H1 (cell line): ENCODE measurements at places on chromosomes 6 and 20.

DNA sequence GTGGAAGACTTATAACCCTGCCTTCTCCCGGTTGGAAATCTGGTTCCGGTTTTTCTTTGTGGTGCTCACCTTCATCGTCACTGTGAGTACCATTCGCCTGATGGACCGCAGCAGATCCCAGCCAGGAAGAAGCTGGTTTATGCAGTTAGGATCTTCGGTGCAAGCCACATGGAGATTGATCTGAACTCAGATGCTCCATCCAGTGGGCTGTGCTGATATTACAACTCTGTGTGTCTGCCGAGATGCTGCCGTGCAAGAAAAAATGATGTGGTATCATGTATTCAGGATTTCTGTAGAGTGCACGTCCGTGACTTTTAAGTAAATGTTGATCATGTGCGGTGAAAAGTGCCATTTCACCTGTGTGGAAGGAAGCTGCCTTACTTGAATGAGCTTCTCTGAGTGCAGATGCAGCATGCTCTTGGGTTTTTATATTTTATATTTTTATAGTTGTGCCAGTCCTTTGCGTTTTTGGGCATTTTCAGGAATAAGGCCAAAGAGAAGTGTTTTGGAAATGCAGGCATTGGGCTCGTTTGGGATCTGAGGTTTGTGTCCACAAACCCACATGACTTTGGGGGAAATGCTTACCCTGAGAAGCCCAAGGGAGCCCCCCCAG is 39.2 kb downstream of the DYNLT1 start:
- DNase-seq, result peak; percentile 86

DNA sequence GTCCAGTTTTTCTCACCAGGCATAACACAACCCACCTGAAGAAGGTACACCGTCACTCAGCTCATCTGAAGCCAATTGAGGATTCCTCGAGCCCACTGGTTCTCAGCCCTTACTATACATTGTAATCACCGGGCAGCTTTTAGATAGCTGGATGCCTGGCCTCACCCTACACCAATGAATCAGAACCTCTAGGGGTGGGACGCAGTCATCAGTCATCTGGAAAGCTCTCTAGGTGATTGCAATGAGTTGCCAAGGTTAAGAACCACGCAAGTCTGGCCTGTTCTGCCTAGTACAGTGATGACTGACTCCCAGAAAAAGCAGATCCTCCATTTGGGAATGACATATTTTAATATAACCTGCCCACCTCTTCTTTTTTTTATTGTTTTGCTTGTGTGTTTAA is 41.1 kb downstream of the MC3R start:
- no peak for DNase-seq

GRCh38 chr20:8154638-8155037 is 22.6 kb downstream of the PLCB1 start:
- DNase-seq, result no peak

GRCh38 chr6:1856381-1856780 is 246.7 kb downstream of the FOXC1 start:
- DNase-seq, result no peak

DNA sequence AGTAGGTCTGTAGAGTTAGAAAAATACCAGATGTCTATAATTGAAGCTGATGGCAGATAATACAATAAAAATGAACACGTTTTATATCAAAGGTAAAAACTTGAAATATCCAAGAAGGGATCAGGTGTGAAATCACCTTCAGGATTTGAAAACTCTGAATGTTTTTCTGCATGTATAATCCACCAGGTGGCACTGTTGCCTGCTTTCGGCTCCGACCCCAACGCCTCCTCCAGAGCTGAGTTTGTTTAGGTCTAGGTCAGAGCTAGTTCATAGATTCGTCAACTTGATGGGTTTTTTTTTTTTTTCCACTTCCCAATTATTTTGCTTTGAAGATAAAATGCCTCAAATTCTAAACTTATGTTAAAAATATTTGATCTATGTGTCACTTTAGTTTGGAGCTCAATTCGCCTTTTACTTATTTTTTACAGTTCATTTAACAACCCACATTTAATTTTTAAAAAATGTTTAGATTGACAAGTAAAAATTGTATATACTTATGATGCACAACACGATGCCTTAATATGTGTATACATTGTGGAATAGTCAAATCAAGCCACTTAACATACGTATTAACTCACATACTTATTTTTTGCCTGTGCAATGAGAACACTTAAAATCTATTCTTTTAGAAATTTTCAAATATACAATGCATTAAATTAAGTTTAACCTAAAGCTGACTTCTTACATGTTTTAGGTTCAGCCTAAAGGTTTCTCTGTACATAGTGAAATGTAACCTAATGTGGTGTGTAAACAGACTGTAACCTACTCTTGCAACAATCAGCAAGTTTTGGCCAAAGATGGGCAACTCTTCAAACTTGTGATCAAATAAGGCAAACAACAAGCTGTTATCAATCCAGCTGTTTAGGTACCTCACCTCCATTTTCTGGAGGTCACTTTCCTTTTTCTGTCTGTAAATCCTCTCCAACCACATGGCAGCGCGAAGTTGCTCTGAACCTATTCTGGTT is 39.4 kb upstream of the ENPP4 start:
- DNase-seq, result peak; percentile 53

DNA sequence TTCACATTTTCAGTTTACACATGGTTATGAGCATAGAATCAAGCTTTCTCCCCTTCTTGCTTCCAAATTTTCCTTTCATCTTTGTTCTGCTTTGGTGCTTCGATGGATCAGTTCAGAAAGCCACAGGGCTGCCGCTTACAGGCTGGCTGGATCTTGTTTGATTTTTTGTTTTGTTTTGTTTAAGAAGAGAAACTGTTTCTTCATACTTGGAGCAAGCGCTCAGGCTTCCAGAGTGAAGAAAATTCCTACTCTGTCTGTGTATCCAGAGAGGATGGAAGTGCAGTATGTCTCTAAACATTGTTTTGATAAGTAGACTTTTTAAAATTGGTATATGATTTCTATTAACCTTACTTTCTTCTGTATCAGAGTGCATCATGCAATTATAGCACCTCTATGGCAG is 66.9 kb downstream of the ARID1B start:
- no peak for DNase-seq

- DNase-seq, result peak; percentile 93
Observed at GRCh38 chr20:62500237-62500864, 24.6 kb upstream of the GATA5 start.

- DNase-seq, result no peak
Observed at GRCh38 chr6:4225161-4225872, 89.9 kb upstream of the ECI2 start.

- DNase-seq, result peak; percentile 44
Observed at GRCh38 chr6:51855310-51856082, 231.9 kb downstream of the PKHD1 start.

GRCh38 chr6:139608466-139609261 is 234.2 kb upstream of the CITED2 start:
- DNase-seq, result no peak

GRCh38 chr6:138107752-138108592 is 753 bp upstream of the PERP start:
- no peak for DNase-seq

DNA sequence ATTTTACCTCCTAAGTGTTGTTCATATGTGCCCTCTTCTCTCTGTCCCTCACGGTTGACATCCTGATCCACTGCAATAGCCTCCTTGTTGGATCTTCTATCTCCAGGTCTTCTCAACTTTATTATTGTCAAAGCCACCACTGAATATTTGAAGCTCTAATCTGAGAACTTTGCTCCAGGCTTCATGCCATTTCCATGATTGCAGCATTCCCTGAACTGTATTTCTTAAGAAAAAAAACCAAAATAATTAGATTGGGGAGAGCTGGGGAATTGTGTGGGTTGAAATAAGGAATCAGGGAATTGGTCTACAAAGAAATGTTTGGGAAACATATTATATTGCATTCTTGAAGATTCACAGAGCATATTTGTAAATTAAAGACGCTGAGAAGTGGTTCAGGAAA is 2.5 kb upstream of the STX7 start:
- DNase-seq, result no peak

- peak; percentile 33 for DNase-seq
Observed at GRCh38 chr6:122610690-122611455, 668 bp downstream of the PKIB start.

DNA sequence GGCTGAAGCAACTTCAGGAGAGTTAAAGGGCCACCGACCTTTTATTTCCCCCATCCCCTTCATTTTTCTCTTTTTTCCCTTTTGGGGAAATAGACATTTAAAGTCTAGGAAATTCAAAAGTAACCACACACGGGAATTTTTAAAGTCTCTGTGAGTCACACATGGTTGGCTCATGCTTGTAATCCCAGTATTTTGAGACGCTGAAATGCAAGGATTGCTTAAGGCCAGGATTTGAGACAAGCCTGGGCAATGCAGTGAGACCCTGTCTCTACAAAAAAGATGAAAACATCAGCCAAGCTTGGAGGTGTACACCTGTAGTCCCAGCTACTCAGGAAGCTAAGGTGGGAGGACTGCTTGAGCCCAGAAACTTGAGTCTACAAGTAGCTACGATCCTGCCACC is 34.2 kb downstream of the KATNA1 start:
- DNase-seq, result no peak

GRCh38 chr6:25275436-25275835 is 3.7 kb upstream of the CARMIL1 start:
- no peak for DNase-seq

GRCh38 chr6:109039795-109040194 is 54.9 kb downstream of the SESN1 start:
- no peak for DNase-seq

DNA sequence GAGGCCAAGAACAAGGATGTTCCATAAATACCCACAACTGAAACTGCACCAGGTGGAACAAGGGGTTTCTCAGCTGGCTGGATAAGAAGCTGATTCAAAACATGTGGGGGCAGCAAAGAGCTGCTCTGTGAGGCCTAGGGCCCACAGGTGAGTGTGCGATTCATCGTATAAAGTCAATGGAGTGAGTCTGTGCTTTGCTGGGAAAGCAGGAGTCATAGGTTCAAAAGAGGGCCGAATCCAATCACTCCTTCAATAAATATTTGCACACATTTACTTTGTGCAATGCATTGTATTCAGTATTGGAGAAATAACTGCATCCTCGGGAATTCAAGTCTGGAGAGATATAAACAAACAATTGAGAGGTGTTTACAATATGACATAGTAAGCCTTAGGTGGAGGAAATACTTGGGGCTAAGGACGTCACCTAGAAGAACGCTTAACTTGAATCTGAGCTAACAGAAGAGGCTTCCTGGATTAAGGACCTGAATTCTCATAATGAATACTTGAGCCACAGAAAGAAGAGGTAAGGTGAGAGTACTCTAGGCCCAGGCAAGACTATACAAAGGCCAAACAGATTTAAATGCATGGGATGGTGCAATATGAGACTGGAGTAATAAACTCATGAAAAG is 83.7 kb upstream of the TMEM30A start:
- DNase-seq, result no peak

DNA sequence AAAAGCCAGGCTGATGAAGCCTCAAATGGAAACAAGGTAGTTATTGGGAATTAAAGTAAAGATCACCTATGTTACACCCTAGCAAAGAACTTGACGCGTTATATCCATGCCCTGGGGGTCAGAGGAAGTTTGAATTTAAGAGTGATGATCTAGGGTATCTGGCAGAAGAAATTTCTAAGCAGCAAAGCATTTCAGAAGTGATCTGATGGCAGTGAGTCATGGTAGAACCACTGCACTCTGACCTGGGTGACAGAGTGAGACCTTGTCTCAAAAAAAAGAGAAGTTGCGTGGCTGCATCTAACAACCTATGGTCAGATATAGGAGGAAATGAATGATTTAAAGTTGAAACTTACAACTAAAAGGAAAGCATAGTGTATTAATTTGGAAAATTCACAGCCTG is 45.2 kb downstream of the SCP2D1 start:
- DNase-seq, result no peak

GRCh38 chr20:60999250-60999649 is 252.8 kb upstream of the CDH4 start:
- DNase-seq, result no peak

DNA sequence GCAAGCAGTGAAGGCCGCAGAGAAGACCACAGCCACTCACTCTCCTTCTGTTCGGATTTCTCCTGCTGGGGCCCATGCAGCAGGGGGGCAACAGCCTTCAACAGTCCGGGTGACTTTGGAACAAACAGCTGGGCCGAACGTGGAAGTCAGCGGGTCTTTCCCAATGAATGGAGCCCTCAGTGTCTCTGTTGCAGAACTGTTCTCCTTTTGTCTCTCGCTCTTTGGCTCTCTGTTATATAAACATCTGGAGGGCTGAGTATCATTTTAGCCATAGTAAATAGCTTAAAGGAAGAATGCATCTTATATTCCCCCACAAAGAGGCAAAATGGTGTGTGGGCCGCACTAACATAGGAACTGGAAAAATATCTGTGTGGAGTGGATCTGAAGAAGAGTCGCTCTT is 136.7 kb upstream of the RALGAPA2 start:
- no peak for DNase-seq

DNA sequence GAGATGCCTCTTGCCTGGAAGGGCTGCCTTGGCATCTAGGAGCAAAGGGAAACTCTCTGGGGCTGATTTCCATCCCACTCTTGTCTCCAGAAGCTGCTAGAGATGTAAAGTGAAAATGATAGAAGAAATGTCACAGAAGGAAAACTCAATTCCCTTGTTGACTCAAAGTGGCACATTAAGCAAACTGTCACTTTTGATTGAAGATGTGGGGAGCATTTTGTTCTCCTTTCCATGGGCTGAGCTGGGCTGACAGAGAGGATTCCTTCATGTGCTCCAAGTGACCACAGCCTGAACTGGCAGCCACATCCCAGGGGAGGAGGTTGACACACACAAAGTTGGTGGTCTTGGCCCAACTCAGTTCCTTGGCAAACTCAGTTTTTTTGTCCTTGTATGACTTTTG is 9.8 kb downstream of the GPR31 start:
- no peak for DNase-seq

GRCh38 chr6:19434065-19434464 is 403.1 kb upstream of the ID4 start:
- no peak for DNase-seq

GRCh38 chr20:10239954-10240353 is 21.3 kb downstream of the SNAP25 start:
- DNase-seq, result no peak

DNA sequence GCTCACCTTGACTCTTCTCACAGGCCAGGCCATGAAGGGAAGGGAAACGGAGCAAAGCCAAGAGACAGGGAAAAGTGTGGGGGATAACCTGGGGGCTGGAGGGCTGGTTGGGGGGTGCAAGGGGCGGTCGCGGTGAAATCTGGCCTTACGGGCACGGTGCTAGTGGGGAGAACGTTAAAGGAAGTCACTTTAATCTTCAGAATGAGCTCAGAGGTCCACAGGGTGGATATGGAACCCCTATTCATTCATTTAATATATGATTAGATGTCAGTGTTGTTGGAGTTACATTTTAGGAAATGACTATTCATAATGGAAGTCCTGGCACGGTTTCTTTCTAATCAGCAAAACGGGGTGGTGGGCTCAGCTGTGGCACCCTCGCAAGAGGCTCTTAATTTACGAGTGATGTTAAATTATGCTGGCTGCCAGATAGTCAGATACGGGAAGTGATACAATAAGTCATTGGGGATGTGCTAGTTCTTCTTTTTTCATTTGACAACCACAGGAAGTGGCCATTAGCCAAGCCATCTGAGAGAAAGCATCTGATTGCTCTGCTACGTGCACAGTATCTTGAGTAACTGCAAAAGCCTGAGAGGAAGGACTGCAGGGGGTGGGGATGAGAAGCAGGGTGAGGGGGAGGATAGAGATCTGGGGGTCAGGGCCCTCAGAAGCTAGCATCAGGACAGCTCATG is 253.0 kb downstream of the QKI start:
- DNase-seq, result no peak

- no peak for DNase-seq
Observed at GRCh38 chr6:159053781-159054398, 9.1 kb upstream of the TAGAP start.
